ENCODE measurements at places on chromosomes 4 and X.

DNA sequence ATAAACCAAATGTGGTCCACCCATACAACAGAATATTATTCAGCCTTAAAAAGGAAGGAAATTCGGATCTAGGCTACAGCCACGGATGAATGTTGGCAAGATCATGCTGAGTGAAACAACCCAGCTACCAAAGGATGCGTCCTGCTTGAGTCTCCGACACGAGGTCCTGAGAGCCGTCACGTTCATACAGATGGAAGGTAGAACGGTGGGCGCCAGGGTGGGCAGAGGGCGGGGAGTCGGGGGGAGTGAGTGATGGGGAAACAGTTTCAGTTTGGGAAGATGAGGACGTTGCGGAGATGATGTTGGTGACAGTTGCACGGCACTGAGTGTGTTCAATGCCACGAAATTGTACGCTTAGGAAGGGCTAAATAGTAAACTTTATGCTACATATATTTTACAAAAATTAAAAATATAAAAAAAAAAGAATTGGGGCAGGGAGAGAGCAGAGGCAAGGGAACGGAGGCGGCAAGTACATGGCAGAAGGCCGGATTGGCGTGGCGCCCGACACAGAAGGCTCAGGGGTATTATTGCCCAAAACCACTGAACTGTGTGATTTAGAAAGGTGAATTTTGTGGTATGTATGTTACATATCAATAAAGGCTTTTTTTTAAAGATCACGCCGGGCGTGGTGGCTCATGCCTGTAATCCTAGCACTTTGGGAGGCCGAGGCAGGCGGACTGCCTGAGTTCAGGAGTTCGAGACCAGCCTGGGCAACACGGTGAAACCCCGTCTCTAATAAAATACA is 14.8 kb upstream of the MXD4 start:
- no peak for DNase-seq

DNA sequence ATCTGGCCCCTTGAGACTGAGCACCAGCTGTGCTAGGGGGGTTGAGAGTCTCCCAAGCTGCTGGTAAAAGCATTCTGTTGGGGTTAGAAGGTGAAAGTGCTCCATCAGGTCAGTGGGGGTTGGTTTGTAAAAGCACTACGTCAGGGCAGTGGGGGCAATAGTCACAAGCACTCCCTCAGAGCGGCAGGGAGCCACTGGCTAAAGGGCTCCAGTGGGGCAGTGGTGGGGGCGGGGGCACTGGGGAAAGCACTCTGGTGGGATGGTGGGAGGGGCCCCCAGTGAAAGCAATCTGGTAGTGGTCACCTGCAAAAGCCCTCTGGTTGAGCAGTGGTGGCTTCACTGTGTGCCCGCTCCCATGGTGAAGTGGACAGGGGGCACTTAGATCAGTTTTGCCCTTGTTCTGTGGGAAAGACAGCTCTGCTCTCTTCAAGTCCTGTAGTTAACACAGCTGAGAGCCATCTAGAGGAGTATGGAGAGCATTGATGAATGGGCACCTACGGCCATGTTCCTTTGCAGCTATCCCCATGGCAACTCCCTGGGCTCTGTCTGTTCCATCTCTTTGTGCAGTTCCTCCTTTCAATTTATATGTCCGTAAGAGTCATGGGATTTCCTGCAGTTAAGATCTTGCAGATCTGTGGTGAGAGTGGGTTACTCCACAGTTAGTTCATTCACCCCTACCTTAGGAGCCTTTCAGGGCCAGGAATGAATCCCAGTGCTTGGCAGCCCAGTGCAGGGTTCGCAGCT is 106.4 kb downstream of the SH3BGRL start:
- DNase-seq: no peak

DNA sequence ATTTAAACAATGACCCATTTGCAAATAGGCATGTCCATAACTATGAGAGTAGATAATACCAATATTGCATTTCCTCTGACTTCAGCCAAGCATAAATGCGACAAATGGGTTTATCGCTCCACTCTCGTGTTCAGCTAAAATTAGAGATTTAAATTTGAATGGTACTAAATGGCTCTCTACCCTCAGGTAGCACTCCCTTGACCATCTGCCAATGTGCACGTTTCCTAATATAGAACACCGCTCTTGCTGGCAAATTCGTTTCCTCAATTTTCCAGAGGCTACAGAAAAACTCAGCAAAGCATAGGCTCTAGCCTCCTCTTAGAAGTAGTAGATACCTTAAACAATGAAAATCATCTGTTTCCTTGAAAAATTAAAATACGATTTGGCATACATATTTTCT is 251.6 kb downstream of the ADGRA3 start:
- no peak for DNase-seq

GRCh38 chr4:20256381-20256881 is 4.7 kb downstream of the SLIT2 start:
- DNase-seq: no peak

DNA sequence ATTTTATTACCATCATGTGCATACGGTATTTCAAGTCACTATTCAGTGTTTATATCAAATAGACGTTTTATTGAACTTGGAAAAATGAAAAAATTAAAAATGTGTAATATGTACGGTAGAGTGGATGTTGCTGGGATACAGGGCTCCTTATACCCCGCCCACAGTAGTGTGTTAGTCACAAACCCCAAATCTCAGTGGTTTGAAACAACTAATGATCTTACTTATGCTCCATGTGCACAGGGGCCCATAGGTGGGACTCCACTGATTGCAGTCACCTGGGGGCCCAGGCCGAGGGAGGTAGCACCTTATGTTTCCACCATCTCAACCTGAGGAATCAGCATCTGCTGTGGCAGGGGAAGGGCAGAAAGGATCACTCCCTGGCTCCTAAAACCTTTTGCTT is 18.1 kb downstream of the LSM6 start:
- DNase-seq: no peak

DNA sequence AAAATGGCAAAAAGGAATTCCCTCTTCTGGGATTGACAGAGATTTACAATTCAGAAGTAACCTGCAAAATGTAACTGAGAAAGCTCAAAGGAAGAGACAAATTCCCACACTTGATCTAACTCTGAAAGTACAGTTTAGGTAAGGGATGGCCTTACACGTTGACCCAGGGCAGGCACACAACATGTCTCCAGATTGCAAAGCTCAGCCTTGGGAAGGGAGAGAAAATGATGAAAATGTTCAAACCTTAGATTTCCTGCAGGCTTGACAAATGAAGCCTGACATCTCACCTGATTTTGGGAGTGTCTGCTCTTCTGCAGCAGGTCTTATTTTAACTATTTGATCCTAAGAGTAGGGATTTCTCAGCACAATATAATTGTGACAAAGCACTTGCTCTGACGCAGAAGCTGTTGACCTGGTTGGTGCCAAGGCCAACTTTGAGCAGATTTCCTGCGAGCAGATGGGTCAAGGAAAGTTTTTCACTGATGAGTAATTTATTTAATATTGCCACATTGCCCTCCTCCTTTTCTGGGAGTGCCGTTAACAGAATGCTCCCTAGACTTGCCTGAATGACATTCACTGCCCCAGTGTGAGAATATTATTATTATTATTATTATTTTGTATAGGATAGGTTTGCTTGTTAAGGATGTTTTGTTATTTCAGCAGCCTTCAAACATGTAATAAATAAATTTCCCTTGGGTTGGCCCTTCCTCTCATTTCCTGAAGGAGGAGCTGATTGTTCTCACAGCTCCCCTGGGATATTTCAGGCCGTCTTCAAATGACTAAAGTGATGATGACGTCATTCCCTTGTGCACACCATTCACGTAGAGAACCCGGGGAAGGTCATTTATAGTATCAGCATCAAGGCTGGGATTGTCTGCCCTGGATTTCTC is 157.1 kb downstream of the VEGFC start:
- DNase-seq: peak; percentile 53

DNA sequence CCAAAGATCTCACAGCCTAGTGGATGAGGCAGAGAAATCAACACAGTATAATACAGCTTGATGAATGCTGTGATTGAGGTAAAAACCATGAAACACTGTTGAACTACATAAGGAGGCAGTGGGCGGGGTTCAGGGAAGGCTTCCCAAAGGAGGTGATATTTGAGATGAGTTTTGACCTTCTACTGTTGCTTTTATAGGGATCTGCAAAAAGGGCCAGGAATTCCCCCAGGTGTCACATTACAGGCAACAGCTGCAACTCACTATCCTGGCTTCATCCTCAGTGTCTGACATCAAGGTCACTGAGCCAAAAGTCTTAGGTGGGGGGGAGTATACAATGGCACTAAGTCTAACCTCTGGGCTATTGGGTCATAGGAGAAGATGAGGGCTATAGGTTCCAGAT is 185.7 kb upstream of the NRK start:
- DNase-seq: no peak

- DNase-seq: no peak
Observed at GRCh38 chr4:185033950-185034349, 15.7 kb downstream of the HELT start.

DNA sequence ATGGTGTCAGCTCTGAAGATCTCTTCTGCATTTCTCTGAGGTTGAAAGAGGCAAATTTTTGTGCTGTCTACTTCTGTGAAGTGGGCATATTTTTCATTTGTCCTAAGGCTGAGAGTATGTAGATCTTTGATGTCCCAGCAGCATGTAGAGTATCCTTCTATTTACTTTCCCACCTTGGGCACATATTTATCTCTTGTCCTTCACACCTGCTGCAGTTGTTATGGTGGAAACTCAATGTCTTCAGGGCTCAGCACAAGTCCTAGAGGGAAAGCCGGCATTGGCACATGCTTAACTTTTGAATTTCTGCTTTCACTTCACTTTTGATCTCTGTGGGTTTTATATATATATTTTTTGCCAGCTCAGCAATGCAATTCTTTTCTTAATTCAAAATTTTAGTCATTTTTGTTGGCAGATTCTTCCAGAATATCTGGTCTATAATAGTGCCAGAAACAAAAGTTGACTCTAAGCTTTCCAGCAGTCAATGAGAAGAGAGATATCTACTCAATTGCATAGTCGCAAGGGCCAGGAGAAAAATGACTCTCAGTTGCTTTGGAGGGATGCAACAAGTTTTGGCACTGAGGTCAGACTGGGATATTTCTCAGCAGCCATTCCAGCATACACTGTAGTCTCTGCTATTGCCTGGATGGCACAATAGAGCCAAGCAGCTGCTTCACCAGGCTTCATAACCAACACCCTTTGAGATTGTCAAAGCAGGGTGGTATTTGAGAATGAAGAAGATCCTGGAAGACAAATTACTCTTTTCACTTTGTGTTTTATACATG is 127.8 kb upstream of the FAT1 start:
- no peak for DNase-seq

DNA sequence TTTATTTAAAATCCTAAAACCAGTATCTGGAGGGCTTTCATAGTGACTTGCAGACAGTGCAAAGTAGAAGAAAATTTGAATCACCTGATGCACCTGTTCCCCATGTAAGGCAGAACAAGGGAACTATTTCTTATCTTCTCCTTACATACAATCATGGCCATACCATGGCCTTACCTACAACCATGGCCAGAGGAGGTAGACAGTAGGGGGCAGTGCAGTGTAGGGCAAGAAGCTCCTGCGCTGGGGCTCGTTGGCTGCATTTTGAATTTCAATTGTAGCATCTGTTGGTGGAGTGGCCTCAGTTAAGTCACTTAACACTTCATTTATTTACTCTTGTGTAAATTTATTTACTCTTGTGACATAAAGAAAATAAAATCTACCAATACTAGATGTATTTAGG is 33.0 kb downstream of the GALNTL6 start:
- DNase-seq: no peak

- peak; percentile 61 for DNase-seq
Observed at GRCh38 chr4:105548483-105548882, 3.9 kb upstream of the ARHGEF38 start.

- no peak for DNase-seq
Observed at GRCh38 chrX:43880425-43880824, 1.8 kb downstream of the MAOB start.
